ENCODE measurements at places on chromosomes 6 and 20. TPM values are rescaled to one million over a fixed set of nuclear protein-coding genes. Genes with fewer than 3 reads are reported as not detected.

GRCh38 chr6:39296745-39297640 is 17.2 kb downstream of the KCNK17 start:
- peak; percentile 51 for DNase-seq

DNA sequence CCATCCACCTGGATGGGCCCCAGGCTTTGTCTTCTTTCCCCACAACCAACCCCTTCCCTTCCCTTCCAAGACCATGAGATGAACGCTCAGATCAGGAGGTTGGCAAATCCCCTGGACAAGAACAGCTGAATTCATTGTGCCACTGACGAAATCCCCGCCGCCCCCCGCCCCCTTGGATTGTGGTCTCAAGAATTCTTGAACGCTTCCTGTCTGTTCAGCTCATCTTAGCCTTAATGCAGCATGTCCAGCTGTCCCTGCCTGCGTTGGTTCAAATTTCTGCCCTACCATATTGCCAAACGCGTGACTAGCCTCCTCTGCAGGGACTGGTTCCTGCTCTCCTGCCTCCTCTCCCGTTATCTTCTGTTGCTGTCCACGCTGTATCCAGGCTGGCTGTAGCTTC is 133.2 kb downstream of the CDH4 start:
- DNase-seq: no peak

- DNase-seq: no peak
Measured at GRCh38 chr6:148044261-148044751, 298.3 kb upstream of the SASH1 start.

DNA sequence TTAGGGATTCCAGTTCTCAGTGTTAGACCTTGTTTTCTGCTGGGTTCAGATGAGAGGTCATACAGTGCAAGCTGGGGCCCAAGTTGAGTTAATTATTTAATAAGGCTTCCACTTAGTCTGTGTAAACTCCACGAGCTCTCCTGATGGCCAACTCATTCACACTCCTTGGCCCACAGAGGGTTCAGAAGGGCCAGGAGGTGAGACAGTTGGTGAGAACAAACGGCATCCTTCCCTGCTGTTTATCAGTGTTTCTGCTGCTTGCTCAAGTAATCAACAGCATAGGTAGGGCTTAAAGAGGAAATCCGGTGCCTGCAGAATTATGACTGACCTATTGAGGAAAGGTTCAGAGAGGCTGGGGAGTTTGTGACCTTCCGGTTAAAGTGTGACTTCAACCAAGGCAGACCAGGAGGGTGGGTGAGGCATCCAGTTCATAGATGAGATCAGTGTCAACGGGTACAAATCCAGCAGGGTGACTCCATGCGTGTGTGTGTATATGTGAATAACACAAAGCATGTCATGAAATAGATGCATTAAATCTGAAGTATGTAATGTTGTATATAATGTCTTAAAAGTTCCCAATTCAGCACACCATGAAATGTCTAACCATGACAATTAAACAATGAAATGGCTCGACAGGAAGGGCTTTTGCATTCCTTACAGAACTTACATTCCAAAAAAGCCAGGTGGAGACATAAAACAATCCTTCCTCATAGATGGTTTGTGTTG is 37.4 kb upstream of the BCAS1 start:
- no peak for DNase-seq

- no peak for DNase-seq
Measured at GRCh38 chr6:162538643-162539064, 188.9 kb downstream of the PRKN start.

The MED20 gene
- 13.5 TPM for total RNA-seq

DNA sequence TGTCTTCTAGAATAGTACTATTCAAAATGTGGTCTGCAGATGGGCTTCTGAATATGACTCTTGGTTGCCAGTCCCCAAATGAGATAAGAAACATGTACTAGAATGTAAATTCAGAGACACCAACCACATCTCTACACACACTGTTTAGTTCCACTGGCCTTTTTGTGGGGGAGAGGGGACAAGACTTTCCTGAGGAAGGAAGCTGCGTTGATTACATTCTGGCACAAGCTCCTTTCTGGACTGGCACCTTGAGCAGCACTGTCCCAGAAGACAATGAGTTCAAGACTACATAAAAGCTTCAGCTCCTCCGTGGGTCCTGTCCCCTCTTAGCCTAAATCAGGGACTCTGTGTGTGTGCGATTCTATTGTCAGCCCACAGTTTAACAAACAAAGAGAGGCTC is 6.9 kb upstream of the IYD start:
- no peak for DNase-seq

The LTB gene
- not detected for total RNA-seq

The GLP1R gene
- 2.0 TPM for total RNA-seq

The IP6K3 gene
- total RNA-seq: 0.39 TPM

DNA sequence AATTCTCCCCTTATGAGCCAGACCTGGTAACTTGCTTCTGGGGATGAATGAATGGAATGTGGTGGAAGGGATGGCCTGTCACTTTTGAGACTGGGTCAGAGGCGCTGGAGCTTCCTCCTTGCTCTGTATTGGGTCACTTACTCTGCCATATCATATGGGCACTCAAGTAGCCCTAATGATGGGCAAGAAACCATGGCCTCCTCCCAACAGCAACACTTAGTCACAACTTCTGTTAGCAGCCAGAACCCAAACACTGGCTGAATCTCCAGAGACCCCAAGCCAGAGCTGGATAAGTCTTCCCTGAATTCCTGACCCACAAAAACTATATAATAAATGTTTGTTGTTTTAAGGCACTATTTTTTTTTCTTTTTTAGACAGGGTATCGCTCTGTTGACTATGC is 5.5 kb downstream of the E2F1 start:
- no peak for DNase-seq

DNA sequence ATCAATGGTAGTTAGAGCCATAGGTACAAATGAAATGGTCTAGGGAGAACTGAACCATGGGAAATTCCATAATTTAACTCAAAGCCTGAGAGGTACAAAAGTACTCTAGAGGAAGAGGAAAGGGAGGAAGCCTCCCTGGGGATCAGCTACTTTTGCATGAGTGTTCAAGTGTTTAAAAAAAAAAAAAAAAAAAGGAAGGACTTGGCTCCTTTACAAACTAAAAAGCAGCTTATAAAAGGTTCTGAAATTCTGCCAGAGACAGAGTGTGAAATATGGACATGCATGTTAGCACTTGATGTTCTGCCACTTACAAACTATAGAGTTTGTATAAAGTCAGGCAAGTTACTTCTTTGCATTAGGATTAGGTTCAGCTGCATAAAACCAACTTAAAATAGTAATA is 290.0 kb downstream of the TBC1D7 start:
- no peak for DNase-seq

- no peak for DNase-seq
Measured at GRCh38 chr20:62993856-62994494, 12.8 kb downstream of the BHLHE23 start.

- DNase-seq: peak; percentile 83
Measured at GRCh38 chr20:45779011-45779915, 12.4 kb downstream of the WFDC3 start.

DNA sequence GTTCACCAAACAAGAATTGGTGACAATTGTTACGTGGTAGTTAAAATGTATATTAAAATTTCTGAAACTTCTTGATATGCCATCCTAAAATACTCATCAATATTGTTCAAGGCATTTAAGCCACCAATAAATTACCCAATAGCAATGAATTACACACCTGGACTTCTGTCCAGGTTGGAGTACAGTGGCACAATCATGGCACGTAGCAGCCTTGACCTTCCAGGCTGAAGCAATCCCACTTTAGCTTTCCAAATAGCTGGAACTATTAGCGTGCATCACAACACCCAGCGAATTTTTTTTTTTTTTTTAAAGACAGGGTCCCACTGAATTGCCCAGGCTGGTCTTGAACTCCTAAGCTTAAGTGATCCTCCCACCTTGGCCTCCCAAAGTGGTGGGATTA is 17.2 kb downstream of the SRPK1 start:
- DNase-seq: no peak

DNA sequence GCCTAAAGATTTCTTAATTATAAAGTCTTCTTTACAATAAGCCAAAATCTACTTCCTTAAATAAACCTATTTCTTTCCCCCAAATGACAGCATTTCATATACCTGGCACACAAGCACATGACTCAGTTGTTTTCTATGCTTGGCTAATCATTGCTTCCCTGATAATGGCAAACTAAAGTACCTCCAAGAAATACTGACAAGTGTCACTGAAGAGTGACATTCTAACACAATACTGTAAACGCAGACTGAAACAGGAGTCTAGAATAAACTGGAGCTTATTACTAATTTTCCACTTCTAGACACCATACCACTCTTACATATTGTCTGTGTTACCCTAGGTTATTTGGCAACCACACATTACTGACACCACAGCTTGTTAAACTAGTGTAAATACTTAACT is 14.3 kb downstream of the SYNCRIP start:
- no peak for DNase-seq

- no peak for DNase-seq
Measured at GRCh38 chr20:57392512-57393271, 1.5 kb downstream of the RBM38 start.

- no peak for DNase-seq
Measured at GRCh38 chr6:39653612-39654011, 71.6 kb downstream of the KIF6 start.

GRCh38 chr20:49446808-49447207 is 35.7 kb downstream of the KCNB1 start:
- peak; percentile 87 for DNase-seq

GRCh38 chr6:30802731-30803130 is 58.4 kb upstream of the IER3 start:
- no peak for DNase-seq

Measured in tibial nerve (tissue), 4 donors.